Kidney (tissue), 22 donors: ENCODE measurements at places on chromosomes 7 and 10. TPM values are rescaled to one million over a fixed set of nuclear protein-coding genes. Genes with fewer than 3 reads are reported as not detected.

DNA sequence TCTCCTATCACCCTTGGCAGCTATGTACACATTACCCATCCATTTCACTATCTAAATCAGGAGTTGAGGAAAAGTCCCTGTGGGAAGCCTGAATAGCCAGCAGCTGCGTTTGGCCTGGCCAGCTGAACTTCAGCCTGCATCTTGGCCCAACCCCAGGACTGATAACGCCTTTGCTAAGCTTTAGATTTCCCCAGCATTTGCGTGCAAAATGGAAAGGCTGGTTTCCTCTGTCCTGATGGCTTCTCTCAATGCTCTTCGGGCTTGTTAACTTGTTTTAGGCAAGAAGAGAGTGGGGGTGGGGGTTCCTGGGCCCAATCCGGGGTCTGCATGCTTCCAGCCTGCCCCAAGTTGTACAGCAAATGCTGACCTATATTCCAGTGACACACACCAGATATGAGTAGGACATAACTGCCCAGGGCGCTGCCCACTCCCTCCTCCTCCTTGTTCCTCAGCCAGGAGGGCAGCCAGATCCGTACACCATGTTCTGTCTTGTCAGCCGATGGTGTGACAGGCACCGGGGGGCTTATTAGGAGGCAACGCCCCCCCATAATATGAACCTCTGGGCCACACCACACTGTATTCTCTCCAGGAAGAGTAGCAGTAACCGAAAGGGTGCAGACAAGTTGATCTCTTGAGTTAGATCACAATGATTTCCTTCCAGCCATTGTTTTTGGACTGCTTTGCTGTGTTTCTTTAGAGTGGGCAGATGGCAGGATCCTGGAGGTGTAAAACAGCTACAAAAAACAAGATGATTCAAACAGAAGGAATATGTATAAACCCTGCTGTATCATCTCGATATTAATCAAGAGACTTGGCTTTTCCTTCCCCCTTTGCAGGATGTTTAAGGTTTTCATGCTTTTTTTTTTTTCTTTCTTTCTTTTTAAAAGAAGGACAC lies 339.0 kb downstream of the RNLS start:
- DNase-seq = no peak

- no peak for DNase-seq
Measured at GRCh38 chr10:114395366-114396022, 8.8 kb downstream of the AFAP1L2 start.

Gene SLC29A4
- 3.4 TPM for total RNA-seq

Gene JAZF1
- 13.1 TPM for total RNA-seq

Gene RBP3
- total RNA-seq = not detected

- no peak for DNase-seq
Measured at GRCh38 chr10:974785-975074, 13.5 kb upstream of the GTPBP4 start.

Gene CPA1
- total RNA-seq = 0.50 TPM

DNA sequence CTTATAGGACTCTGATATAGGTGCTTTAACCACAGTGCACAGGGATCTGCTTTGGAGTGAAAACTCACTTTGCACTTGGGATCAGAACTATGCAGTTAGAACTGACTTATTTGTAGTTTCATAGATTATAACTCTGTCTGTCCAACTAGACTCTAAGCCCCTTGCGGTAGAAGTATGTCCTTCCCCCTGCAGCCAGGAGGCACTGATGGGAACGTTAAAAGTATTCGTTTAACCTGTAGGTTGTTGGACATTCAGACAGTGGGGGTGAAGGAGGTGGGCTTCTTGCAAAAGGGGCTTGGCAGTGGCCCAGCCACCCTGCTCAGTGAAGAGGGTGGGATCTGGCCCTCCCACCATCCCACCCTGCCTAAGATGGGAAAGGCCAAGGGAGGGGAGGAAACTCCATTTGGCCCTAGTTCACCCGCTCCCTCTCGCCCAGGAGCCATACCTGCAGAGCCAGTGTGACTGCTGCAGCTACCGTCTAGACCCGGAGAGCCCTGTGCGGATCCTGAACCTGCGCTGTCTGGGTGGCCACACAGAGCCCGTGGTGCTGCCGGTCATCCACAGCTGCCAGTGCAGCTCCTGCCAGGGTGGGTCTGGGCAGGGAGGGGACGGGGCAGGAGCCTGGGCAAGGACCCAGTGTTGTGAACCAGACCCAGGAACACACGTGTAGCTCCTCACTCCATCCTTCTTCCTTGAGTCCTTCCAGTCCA lies 5.7 kb upstream of the ZNF862 start:
- no peak for DNase-seq

DNA sequence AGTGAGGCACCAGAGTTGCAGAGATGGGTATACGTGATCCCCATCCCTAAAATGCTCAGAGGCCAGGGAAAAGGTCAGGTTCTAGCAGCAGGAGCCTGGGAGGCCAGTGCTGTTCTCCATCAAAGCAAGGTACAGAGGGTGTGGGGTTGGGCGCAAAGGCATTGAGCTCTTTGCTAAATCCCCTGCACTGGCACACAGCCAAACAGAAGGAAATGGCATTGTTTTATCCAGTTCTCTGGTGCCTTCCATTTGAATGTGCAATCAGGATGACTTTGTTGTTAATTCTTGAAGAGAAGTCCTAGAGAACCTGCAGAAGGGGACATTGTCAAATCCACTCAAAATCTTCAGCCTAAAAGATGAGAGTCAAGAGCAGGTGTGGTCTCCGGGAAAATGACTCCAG lies 111.3 kb upstream of the CHST15 start:
- DNase-seq = no peak

- DNase-seq = peak; percentile 92
Measured at GRCh38 chr7:138981332-138982203, at the start of gene KIAA1549. TSS of gene KIAA1549 (minus strand) at chr7:138981389. CDS start at chr7:138981269, 120 bp downstream.

- DNase-seq = no peak
Measured at GRCh38 chr7:14871880-14872279, 30.7 kb downstream of the DGKB start.

DNA sequence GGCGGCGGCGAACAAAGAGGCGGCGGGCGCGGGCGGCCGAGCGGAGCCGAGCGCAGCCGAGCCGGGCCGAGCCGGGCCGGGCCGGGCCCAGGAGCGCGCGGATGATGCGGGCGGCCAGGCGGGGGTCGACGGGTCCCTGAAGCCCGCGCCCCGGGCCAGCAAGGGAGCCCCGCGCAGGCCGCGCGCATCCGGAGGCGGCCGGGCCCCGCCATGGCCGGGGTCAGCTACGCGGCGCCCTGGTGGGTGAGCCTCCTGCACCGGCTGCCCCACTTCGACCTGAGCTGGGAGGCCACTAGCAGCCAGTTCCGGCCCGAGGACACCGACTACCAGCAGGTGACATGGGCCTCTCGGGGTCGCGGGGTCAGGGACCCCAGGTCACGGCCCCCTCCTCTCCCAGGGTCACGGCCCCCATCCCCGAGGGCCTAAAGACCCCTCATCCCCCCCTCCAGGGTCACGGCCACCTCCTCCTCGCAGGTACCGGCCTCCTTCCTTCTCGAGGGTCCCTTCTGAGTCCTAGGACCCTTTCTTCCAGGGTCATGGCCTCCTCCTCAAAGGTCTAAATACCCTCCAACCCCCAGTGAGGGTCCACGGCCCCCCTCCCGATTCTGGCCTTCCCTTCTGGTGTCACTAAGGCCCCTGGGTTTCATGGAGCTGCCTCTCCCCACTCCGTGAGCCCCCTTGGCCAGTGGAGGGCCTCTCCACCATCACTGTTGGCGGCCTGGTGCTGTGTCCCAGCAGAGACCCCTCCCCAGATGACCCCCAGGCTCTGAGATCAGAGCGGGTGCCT lies at the start of gene TTYH3:
TTYH3 (plus strand) TSS at position 41 of the 787 bp plus-strand sequence; CDS start at position 211, 170 bp downstream.
- peak; percentile 90 for DNase-seq

Gene VDAC2
- 128 TPM for total RNA-seq

DNA sequence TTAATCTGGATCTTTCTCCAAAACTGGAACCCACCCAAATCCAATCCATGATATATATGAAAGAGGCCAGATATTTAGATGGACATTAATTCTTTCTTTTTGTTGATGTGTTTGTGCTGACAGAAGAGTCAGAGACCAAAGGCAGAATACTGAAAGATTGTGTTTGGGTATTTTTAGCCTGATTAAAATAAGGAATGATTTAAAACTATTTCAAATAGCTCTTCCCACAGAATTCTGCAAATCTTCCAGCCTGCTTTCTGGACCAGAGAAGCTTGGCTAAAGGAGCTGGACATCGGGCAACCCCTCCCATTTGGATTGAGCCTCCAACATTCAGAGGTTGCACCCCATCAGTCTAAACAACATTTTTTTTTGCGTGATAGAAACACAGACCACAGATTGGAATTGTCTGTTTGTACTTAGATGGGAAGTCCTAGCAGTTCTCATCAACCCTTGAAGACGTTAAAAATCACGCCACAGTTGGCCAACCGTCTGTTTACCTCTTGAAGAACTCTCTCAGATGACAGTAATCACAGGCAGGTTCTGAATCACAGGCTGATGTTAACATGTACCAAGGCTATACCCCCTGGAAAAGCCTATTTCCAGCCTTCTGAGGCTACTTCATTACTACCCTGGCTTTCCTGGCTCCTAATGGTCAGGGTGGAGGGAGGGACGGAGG lies 155.2 kb upstream of the NRP1 start:
- peak; percentile 19 for DNase-seq

- DNase-seq = no peak
Measured at GRCh38 chr7:71239586-71240268, 107.8 kb downstream of the GALNT17 start.

Gene NPTX2
- 2.0 TPM for total RNA-seq

DNA sequence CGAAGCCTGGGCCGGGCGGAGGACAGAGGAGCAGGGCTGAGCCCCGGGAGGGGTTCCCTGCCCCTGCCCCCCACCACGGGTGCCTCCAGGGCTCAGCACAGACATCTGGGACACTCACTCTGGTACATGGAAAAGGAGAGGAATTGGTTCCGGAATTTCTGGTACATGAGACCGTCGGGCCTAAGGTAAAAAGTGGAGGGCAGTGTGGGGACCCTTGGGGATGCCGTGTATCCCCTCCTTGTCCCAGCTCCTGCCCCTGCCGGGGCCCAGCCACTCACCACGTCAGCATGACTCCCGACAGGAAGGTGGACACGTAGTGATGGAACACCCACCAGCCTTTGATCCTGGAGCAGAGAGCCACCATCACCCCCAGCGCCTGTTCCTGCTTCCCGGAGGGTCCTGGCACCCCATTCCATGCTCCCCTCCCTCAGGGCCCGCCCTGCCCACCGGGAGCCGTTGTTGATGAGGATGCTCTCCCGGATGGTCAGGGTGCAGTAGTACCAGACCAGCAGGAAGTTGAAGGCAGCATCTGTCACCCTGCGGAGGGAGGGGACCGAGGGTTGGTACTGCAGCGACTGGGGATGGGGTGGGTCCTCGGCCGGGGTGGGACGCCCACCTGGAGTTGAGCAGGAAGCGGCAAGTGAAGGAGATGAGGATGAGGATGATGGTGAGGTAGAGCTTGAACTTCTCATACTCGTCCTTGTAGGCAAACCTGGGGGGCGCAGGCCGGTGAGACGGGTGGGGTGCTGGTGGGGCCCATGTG lies 6.4 kb downstream of the TMEM120A start:
- peak; percentile 47 for DNase-seq

- DNase-seq = no peak
Measured at GRCh38 chr10:107687701-107688100, 523.2 kb upstream of the SORCS1 start.

DNA sequence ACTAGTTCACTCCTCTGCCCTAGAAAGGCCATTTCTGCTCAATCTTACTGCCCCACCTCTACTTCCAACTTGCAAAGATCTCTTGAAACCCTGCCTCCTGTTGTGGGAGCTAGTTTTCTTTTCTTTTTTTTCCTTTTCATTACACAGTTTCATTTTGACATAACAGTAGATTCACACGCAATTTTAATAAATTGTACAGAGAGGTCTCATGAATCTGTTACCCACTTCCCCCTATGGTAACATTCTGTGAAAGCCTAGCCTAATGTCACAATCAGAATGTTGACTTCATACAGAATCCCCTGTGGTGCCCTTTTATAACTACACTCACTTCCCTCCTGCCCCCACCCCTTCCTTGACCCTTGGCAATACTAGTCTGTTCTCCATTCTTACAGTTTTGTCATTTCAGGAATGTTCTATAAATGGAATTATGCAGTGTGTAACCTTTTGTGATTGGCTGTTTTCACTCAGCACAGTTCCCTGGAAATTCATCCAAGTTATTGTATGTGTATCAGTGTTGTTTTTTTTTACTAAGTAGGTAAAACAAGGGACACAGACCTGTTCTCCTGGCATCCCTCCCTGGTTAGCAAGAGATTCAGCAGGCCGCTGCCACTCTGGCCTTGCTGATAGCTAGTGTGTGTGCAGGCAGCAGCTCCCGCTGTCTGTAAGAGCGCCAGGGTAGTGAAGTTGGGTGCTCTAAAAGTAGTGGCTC lies 21.5 kb downstream of the CHST3 start:
- peak; percentile 67 for DNase-seq

Gene BCCIP
- total RNA-seq = 46.2 TPM

GRCh38 chr10:17910125-17910789 lies 41.5 kb upstream of the SLC39A12 start:
- DNase-seq = no peak

DNA sequence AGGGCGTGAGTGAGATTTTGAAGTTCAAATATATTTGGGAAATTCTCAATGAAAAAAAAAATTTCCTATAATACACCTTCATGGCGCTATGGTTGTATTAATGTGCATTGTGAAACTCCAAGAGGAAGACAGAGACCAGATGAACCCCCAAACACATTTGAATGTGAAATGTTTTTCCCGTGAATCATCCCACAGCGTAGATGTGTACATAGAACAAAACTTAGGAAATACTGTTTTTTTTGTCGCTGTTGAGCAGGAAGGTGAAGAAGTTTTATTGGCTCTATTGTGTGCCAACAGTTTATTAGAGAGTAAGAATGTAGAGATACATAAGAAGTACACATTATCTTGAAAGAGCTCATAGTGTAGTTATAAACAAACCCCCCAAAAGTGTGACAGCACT lies 134.0 kb downstream of the KCND2 start:
- DNase-seq = no peak

- DNase-seq = no peak
Measured at GRCh38 chr7:12757443-12757842, 70.0 kb downstream of the ARL4A start.

GRCh38 chr7:81692146-81692905 lies 77.5 kb downstream of the HGF start:
- no peak for DNase-seq

- DNase-seq = no peak
Measured at GRCh38 chr7:151954866-151955820, 1.1 kb upstream of the GALNTL5 start.

GRCh38 chr7:10429031-10429430 lies 544.6 kb upstream of the PHF14 start:
- no peak for DNase-seq

Gene MYOZ1
- 3.5 TPM for total RNA-seq

Gene EN2
- 0.13 TPM for total RNA-seq
